ENCODE measurements at places on chromosomes 6 and 20. TPM values are rescaled to one million over a fixed set of nuclear protein-coding genes. Genes with fewer than 3 reads are reported as not detected.

GRCh38 chr6:166241974-166242373, 66.2 kb downstream of the PRR18 start:
- no peak for DNase-seq

The ERVFRD-1 gene
- total RNA-seq, result 0.14 TPM

DNA sequence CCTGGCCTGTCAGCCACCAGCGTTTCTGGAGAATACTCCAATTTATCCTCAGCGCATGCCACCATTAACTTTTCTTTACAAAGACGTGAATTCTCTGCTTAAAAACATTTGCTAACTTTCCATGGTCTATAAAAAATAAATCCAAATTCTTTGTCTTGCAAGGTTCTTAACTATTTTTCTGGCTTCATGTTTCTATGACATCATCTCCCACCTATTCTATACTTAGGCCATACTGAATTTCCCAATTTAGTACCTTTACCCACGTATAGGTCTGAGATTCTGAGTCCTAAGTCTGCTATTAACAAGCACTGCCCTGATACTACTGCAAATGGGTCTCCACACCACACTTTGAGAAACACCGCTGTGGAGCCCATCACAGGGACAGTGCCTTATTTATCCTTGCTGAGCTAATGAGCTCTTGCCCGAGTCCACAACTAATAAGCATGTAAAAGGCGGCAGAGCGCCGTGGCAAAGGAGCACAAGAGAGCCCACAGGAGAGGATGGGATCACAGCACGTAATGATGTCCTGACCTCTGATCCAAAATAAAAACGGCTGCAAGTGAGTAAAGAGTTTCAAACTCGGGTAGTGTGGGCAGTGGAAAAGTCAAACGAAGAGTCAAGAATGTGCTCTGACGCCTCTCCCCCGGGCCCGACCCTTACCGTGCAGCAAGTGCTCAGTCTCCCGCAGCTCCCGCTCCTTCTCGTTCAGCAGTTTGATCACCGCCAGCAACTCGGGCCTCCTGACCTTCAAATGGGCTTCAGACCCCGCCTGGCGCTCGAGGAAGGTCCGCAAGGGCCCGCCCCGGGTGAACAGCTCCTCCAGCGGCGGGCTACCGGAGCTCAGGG, 519 bp downstream of the MTRF1L start:
- DNase-seq, result peak; percentile 26

The MGME1 gene
- total RNA-seq, result 17.1 TPM

DNA sequence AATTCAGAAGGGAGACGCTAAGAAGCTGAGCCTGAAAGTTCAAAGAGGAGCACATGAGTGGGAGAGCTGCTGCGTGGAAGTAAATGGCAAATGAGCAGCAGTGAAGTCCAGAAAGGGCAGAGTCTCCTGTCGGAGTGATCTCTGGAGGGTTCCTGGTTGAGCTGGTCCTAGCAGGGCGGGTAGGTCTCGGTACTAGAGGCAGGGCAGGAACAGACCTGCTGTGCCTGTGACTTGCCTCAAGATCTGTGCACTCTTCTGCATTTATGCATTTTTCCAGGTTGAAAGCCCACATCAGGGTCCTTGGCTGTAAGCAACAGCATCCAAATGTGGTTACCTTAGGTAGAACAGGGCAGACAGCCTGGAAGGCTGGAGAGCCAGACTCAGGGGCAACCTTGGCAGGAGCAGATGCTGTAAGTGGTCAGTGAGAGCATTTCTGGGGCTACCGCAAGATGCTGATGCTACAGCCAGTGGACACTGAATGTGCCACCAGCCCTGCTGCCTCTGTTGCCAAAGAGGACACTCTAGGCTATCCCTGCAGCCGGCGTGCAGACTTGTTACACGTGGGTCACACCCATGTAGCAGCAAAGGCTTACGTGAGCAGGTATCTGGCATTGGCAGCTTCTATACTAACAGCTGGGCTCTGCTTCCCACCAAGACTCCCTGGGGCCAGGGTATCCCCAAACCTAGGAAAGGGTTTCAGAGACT, 8.4 kb downstream of the DUSP22 start:
- DNase-seq, result no peak

The TNFRSF6B gene
- 8.9 TPM for total RNA-seq

Measured in left colon (tissue), 2 donors.